ENCODE measurements at places on chromosomes 1 and 21.

DNA sequence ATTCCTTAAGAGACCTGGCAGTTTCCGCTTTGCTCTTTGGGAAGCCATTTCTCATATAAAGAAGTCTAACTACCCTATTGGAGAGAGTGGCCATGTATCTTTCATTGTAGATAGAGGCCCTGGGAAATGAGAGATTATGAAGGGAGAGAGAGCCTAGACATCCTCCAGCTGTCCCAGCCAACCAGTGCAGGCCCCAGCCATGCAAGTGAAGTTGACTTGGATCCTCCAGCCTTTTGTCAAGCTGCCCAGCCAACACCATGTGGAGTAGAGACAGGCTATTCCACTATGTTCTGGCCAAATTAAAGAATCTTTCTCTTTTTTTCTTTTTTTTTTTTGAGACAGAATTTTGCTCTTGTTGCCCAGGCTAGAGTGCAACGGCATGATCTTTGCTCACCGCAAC lies 7.1 kb upstream of the ANP32E start:
- DNase-seq: no peak

- no peak for DNase-seq
Measured at GRCh38 chr1:11842154-11843041, 5.2 kb downstream of the NPPA start.

GRCh38 chr21:27134516-27134915 lies 167.6 kb upstream of the ADAMTS5 start:
- no peak for DNase-seq

GRCh38 chr1:243719476-243719875 lies 130.6 kb downstream of the AKT3 start:
- no peak for DNase-seq

GRCh38 chr1:38113159-38113666 lies 66.6 kb upstream of the POU3F1 start:
- no peak for DNase-seq

DNA sequence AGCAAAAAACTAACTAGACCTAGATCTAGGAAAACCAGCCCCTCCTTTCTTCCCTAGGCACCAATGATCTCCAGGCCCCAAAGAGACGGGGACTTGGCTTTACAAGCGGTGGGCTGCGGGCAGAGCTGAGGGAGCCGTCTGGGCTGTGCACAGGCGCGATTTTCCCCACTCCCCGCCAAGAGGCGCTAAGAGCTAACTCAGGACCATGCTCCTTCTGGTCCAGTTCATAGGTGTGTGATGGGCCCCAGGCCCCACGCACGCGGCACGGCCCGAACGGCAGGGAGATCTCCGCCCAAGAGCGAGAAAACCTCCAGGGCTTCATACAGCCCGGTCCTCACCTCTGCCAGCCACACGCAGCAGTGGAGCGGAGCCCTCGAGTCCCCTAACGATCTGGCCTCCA lies 7.5 kb upstream of the GPR153 start:
- no peak for DNase-seq
